Esophagus muscularis mucosa (tissue), 4 donors: ENCODE measurements at places on chromosomes 7 and 10. TPM values are rescaled to one million over a fixed set of nuclear protein-coding genes. Genes with fewer than 3 reads are reported as not detected.

DNA sequence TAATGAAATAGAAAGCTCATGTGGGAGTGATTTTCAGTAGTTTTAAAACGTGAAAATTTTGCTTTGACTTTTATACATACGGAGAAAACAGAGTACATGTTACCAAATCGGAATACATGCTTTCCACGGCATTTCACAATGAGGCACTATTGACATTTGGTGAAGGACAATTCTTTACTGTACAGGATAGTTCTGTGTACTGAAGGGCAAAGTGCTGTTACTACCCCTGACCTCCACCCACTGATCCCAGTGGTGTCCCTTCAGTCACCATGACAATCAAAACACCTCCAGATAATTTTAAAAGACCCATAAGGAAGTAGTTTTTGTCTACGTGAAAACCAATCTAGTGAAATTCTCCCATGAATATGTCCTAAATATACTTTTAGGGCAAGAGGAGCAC, 33.1 kb upstream of the ANK3 start:
- no peak for DNase-seq

DNA sequence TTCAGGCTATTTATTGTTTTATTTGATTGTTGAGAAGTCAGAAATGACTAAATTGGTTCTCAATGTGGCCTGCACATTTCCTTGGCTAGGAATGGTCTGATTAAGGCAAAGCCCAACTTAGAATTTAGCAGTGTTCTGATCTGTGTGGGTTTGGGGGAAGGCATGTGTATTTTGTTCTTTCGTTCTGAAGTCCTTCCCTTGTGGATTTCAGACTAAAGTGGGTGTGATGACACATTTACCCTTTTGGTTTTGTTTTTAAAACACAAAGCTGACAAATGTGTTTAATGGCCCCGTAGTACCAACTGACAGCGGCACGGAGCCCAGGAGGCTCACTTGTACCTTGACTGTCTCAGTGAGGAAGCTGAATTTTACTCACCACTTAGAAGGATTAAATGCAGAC, 452.3 kb upstream of the GALNT17 start:
- DNase-seq: no peak

DNA sequence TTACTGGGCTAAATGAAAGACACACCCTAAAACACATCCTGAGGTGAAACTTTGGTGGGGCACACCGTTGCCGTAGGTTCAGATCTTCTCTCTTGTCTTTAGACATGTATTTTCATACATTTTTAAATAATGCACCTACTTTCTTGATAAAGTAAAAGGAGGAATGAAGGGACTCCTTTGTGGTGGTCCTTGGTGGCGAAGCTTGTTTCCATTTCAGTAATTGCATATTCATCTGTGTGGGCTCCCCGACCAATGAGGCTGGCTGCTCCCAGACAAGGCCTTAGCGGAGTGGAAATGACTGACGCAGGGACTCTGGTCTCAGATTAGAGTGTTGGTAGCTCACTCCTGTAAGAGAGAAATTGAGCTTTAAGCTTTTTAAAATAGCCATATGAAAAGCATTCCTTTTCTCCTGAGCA, 815 bp downstream of the CCSER2 start:
- DNase-seq: no peak

- no peak for DNase-seq
Measured at GRCh38 chr7:142434666-142435167, 176.9 kb upstream of the PRSS58 start.

DNA sequence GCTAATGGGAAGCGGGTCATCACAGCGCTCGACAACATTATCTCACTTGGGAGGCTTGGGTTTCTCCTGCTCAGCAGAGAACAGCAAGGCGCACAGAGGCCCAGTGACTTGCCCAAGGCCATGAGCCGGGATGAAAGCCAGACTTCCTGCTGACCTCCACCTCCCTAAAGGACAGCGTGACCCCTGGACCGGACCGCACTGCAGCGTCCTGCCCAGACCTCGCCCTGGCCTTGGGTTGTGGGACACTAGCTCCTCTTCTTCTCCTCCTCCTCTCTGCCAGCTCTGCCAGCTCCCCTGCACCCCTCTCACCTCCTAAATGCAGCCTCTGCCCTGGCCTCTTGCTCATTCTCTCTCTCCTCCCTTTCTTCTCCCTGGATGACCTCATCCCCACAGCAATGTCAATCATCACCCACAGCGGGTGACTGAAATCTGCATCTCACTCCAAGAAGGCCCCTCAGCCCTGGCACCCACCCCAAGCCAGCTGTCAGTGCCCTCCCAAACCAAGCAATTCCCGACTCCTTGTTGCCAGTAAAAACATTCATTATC, 19.4 kb downstream of the SPOCK2 start:
- no peak for DNase-seq

GRCh38 chr7:29105752-29106668, 40.3 kb downstream of the CPVL start:
- no peak for DNase-seq

GRCh38 chr7:44638611-44639557, 32.5 kb downstream of the OGDH start:
- DNase-seq: no peak

GRCh38 chr7:27314111-27314510, 71.5 kb downstream of the EVX1 start:
- DNase-seq: no peak

DNA sequence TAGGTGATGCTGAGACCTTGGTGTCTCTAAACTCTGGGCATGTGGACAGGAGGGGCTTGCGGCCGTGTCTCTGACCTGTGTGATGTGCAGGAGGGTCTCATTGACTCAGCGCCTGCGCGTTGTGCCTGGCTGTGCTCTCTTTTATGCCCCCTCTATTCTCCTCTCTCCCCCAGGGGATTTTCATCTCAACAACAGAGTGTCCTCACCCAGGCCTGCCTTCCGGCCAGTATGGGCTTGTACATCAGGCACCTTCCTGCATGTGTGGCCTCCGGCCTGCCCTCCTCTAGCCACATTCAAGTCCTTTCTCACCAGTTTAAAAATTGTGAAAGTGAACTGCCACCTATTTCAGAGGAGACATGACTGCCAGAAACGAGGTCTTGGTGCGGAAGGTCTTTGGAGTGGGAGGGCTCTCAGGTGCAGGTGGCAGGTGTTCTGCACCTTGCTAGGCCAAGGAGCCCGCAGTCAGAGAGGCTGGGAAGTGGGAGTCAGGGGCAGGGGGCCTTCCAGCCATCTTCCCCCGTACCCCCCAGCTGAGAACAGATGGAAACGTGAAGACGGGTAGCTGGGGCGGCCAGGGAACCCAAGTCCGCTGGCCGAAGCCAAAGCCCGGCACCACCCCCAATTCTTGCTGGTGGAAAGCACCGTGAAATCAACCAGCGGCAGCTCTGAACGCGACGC, 531 bp upstream of the INTS15 start:
- DNase-seq: no peak

DNA sequence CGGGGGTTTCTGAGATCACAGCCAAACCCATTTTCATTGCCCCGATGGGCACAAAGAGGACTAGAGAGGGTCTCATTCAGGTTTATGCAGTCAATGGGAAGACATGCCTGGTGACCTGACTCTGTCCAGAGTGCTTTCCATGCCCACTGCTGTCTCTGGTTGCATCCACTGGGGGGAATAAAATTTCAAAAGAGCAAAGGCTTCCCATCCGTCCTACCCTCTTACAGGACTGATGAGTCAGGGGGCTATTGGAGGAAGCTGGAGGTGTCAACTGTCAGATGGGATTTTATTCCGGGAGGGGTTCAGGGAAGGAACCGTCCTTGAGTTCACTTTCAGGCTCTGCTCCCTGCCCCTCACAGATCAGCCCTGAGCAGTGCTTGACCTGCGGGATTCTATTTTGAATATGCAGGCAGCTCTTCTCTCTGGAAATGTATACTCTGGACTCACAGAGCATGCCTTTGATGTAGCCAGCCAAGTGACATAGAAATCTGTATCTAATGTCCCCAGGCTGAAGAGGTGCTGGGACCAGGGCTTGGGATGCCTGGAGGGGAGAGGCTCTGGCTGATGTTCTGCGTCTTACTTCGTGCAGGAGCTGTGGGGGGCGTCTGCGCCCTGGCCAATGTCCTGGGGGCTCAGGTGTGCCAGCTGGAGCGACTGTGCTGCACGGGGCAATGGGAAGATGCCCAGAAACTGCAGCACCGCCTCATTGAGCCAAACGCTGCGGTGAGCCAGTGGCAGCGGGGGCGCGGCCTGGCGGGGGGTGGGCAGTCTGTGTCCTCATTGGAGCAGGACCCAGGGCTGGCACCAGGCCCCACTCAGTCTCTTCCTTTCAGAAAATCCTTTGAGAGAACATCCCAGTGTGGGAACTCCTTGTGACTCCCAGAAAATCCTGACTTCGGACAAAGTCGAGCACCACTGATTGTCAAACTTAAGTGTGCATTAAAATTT, 12.0 kb downstream of the C10orf62 start:
- no peak for DNase-seq

DNA sequence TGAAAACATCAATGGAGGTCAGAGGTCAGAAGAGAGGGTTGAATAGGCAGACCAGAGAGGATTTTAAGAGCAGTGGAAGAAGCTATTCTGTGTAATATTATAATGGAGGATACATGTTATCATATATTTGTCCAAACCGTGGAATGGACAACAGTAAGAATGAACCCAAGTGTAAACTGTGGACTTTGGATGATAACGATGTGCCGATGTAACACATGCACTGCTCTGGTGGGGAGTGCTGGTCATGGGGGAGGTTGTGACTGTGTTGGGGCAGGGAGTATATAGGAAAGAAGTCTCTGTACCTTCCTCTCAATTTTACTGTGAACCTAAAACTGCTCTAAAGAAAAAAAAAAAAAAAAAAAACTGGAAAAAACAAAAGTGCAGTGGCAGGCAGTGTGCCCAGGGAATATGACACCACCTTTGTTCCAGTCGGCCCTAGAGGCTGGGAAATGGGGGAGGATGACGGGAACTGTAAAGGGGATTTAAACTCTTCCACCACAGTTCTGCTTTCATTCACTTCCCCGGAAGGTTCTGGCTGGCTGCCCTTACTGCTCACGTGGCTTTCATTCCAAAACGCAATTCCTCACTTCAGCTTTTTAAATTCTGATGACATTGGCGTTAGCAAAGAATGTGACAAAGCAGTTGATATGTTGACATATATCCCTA, 113.7 kb upstream of the ANKRD1 start:
- DNase-seq: no peak

DNA sequence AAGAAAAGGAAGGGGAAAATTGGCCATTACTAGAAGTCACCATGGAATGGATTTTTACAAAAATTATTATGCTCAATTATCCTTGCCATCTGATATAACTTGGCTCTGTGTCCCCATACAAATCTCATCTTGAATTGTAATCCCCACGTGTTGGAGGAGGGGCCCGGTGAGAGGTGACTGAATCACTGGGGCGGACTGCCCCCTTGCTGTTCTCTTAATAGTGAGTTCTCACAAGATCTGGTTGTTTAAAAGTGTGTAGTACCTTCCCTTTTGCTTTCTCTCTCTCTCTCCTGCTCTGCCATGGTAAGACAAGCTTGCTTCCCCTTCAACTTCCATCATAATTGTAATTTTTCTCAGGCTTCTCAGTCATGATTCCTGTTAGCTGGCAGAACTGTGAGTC, 1023.6 kb downstream of the XPNPEP1 start:
- DNase-seq: no peak

GRCh38 chr7:40805361-40805760, 670.6 kb downstream of the SUGCT start:
- DNase-seq: no peak

DNA sequence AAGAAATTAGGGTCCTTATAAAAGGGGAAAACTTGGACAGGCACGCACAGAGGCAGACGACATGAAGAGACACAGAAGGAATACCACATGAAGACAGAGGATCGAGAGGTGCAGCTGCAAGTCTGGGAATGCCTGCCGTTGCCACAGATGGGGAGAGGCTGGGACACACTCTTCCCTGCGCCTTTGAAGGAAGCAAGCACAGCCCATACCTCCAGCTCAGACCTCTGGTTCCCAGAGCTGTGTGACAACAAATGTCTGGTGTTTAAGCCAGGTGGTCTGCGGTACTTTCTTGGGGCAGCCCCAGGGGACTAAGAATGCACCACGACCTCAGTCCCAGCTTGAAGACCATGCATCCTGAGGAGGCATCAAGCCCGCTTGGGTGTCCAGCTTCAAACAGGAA, 18.3 kb downstream of the INSIG1 start:
- no peak for DNase-seq

DNA sequence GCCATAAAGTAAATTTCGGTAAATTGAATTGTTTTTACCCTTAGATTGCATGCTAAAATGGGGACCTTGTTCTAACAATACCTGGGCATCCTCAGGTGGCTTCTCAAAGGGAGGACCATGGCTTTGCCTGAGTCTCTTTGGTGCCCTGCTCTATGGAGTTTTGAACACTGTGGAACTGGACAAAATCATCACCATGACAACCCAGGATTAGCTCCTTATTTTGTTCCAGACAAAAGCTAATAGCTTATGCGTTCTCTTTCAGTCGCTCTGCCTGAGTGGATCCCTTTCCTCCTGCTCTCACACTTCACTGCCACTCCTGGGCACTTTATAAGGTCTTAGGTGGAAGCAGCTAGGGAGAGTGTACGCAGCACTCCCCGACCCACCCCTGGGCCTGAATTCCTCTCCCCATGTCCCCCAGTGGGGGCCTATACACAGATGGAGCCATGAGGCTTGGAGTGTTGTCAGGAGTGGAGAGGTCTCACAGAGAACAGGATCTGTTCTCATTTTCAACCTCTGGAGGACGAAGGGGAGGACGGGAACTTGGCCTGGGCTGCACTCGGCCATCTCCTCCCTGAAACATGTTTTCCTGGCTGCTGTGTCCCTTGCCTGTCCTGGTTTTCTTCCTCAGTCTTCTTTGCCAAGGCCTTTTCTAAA, 19.0 kb downstream of the ADCYAP1R1 start:
- DNase-seq: no peak

- no peak for DNase-seq
Measured at GRCh38 chr7:27199849-27200760, at the start of gene HOXA13. Gene HOXA13, minus strand, starts transcription at chr7:27200091. Its CDS starts 14 bp downstream, at chr7:27200077.

GRCh38 chr10:118500477-118501104, 94.9 kb downstream of the PRLHR start:
- peak; percentile 84 for DNase-seq

GRCh38 chr10:46097576-46098317, 51.7 kb upstream of the MSMB start:
- peak; percentile 81 for DNase-seq

- peak; percentile 92 for DNase-seq
Measured at GRCh38 chr10:44801383-44802327, 109.5 kb upstream of the TMEM72 start.

DNA sequence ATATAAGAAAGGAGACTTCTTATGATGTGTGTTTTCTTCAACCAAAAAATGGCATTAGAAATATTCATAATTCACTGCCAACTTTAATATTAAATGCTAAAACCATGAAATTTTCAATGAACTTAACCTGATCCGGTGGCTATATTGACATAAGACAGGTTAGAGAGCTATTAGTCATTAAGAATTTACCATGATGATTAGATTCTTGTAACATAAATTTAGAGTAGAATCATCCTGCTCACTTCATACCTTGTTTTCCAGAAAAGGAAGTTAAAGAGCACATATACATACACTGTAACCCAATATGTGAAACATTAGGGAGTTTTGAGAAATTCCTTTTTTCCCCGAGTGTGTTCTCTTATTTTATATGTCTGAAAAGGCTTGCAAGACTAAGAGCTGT, 430.3 kb upstream of the SEMA3A start:
- no peak for DNase-seq

GRCh38 chr7:128398841-128399135, 11.0 kb downstream of the IMPDH1 start:
- no peak for DNase-seq

RAB18 gene
- total RNA-seq: 42.8 TPM

SFTPA1 gene
- total RNA-seq: 11.9 TPM

RNF32 gene
- total RNA-seq: 1.1 TPM

C7orf33 gene
- not detected for total RNA-seq

LOXL4 gene
- 10.0 TPM for total RNA-seq

DOCK1 gene
- total RNA-seq: 55.8 TPM

TSPAN14 gene
- 50.5 TPM for total RNA-seq

ASIC3 gene
- total RNA-seq: 2.9 TPM

ACTL6B gene
- not detected for total RNA-seq

MMD2 gene
- not detected for total RNA-seq

GOT1 gene
- 36.9 TPM for total RNA-seq

HECW1 gene
- 0.06 TPM for total RNA-seq
